ENCODE measurements at places on chromosomes 2 and 18.

- no peak for DNase-seq
Measured at GRCh38 chr2:38125842-38126241, 49.9 kb upstream of the CYP1B1 start.

DNA sequence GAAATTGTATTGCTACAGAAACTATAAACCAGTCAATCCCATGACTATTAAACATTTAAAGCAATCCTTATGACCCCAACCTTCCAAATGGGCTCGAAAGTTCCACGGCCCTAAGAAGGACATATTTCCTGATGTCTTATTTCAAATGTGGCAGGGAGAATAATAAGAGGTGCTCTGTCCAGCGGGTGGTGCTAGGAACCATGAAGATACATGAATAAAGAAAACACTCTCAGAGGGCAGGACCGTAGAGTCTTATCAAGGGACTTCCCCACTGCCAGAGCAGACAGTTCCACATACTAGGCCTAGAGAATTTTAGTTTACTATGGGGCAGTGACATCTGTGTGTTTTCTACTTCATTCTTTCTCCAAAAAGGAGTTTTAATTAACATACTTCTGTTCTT lies 187.1 kb upstream of the PIK3C3 start:
- no peak for DNase-seq

DNA sequence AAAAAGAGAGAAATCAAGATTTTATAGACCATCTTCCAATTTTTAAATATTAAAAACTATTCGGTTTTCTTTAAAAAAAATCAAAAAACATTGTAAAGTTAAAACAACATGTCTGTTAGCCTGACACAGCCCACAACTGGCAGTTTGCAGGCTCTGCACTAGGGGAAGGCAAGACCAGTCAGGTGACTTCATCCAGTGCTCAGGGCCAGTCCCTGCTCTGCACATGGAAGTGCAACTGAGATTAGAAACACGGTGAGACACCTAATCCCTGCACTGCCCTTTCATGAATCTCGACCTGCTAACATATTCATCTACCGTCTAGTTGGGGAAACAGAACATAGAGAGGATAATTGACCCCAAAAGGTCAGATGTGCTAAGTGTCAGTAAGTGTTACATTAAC lies 135.2 kb downstream of the BARD1 start:
- no peak for DNase-seq

- no peak for DNase-seq
Measured at GRCh38 chr18:45525301-45525700, 90.0 kb upstream of the SLC14A2 start.

- no peak for DNase-seq
Measured at GRCh38 chr2:105437708-105438103, 38.9 kb upstream of the FHL2 start.

- DNase-seq = no peak
Measured at GRCh38 chr2:29597035-29597434, 324.4 kb downstream of the ALK start.

- no peak for DNase-seq
Measured at GRCh38 chr2:13515254-13515653, 798.5 kb downstream of the TRIB2 start.

- peak; percentile 30 for DNase-seq
Measured at GRCh38 chr2:209208211-209208610, 215.6 kb upstream of the MAP2 start.

- no peak for DNase-seq
Measured at GRCh38 chr2:224915136-224915535, 127.1 kb downstream of the DOCK10 start.

GRCh38 chr2:157087373-157088002 lies 170.0 kb upstream of the GALNT5 start:
- no peak for DNase-seq

DNA sequence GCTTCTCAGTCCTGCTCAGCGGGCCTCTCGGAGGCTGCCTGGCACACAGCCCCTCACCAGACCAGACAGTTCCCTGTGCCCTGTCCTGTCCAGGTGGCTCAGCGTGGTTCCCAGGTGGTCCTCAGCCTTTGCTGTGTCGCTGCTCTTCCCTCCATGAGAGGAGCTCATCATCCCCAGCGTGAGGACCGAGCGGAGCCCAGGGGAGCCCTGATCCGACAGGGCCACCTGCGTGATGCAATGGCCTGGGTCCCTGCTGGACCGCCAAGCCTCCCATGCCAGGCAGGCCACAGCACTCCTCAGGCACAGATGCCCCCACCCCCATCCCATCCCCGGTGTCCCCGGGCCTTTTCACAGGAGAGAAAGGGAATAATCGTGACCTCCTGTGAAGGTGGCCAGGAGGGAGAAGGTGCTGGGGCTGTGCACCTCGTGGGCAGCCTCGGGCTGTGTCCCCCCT lies 4.3 kb downstream of the GPC1 start:
- no peak for DNase-seq

- no peak for DNase-seq
Measured at GRCh38 chr2:43851011-43851980, 12.5 kb downstream of the ABCG8 start.

GRCh38 chr2:127082974-127083373 lies 24.0 kb downstream of the BIN1 start:
- no peak for DNase-seq

- no peak for DNase-seq
Measured at GRCh38 chr2:205892251-205892655, 193.7 kb downstream of the INO80D start.

DNA sequence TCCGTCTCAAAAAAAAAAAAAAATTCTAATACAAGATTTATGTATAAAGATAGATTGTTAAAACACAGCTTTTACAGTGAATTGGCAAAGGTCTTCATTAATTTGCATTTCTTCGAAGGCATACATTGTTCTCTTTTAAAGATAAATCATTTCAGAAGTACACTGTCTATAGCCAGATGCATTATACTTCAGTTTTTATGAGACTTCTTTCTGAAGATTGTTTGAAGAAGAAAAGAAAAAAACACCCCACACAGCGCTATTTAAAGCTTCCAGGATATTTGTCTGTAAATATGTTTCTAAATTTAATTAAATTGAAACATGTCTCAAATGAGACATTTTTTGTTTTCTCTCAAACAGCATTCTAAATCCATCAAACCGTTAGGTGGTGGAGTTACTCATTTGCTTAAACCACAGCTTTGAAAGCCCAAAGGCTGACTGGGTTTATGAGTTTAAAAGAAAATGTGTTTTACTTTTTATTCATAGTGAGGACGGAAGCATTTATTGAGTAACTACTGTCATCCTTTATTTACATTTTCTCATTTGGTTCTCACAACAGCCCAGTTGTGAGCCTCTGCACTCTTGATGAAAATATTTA lies 42.4 kb upstream of the C1GALT1C1L start:
- no peak for DNase-seq

DNA sequence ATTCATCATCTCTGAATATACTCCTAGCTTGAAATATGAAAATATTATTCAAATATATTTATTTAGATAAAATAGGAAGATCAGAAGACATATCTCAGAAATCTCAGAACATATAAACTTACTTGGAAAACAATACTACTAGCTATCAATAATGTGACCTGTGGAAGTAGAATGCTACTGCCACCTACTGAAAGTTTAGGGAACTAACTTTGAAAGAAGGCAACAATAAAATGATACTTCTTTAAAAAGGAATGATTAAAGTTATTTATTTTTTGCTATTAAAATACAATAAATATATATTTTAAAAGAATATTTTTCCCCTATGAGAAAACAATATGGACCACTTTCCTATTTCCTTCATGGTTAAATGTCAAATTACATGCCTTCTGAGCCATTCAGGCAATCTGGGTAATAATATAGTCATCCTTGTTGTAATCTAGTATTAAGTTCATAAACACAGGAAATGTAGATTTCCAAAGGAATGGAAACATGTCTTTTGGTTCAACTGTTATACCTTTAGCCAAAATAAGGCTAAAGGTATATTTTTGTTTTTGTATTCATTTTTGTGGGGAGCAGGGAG lies 26.0 kb downstream of the ACADL start:
- DNase-seq = no peak

DNA sequence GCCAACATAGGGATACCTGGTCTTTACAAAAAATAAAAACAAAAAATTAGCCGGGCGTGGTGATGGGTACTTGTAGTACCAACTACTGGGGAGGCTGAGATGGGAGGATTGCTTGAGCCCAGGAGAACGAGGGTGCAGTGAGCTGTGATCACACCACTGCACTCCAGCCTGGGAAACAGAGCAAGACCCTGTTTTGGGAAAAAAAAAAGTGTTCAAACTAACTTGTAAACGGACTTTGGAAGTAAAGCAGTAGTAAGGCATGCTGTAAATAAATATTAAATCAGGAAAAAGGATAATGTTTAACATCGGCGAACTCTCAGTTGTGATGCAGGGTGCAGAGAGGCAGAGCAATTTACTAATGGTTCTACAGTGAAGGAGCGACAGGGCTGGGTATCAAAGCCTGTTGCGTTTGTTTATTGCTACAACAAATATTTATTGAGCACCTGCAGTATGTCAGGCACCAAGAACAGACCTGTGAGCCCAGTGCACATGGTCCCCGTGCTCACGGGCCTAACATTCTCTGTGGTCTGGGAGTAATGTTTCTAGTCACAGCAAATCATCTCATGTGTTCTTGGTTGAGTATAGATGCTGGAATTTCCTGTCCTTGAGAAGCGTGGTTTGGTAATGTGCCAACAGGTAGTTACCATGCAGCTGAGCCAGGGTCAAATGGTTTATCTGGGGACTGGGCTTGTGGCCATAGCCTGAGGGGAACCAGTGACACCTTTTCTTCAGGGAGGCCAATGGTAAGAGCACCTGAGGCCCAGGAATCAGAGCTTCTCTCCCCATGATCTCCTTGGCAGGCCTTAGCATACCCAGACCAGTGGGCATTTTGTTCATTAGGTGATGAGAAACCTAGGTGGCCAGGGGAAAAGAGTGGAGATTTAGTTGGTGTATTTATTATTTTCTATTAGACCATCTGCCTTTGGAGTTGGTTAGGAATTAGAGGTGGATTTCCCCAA lies 27.9 kb upstream of the GREB1 start:
- no peak for DNase-seq

- no peak for DNase-seq
Measured at GRCh38 chr2:46195819-46196218, 101.4 kb upstream of the EPAS1 start.
